ENCODE measurements at places on chromosomes 7 and 10.

- no peak for DNase-seq
Measured at GRCh38 chr10:114115661-114116445, 58.1 kb downstream of the CCDC186 start.

GRCh38 chr10:5585517-5586206, 60.9 kb downstream of the CALML3 start:
- no peak for DNase-seq

DNA sequence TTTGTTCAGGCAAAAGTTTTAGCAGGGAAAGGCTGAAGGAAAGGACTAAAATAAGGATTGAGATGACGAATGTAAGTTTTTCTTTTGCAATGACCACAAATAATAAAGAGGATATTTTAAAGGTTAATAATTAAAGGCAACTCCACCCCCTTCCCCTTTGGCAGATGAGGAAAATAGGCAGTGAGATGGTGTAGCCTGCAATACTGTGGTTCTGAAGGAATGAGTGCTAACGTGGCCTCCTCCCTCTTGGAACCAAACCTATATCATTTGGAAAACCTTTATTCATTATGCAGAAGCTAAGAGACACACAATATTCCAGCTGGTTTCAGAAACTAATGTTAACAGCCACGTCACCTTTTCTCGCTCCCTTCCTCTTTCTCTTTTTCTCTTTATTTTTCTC, 70.9 kb upstream of the COL1A2 start:
- no peak for DNase-seq

DNA sequence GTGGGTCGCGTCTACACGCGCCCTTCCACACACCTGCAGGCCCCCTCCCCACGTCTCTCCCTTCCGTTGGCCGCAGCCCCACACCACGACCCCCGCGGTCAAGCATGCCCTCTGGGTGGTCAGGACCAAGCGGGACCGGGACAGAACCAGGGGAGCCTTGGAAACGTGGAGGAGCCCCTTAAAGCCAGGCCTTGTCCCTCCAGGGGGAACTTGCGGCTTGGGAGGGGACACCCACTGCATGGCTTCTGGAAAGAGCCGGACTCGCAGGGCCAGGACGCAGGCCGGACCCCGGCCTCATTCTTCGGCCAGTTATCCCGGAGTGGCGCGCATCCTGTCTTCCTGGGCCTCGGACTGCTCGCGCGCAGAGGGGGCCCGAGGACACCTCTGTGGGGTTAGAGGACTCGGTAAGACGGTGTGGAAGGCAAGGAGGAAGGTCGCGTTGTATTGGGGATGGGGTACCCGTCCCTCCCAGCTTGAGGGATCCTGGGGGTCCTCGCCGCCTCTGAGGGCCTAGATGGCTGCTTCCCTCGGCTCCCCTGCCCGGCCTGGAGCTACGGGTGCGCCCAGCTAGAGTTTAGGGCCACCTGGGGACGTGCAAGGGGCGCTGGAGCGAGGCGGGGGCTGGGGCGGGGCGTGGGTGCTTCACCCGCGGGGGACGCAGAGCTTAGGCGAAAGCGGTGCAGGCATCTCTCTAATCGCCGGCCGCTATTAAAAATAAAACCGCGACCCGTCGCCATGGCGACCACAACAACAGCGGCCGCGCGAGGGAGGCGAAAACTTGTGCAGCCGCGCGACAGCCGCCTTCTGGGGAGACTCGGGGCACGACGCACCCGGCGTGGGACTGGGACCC, 1.8 kb upstream of the PDGFA start:
- DNase-seq, result no peak

DNA sequence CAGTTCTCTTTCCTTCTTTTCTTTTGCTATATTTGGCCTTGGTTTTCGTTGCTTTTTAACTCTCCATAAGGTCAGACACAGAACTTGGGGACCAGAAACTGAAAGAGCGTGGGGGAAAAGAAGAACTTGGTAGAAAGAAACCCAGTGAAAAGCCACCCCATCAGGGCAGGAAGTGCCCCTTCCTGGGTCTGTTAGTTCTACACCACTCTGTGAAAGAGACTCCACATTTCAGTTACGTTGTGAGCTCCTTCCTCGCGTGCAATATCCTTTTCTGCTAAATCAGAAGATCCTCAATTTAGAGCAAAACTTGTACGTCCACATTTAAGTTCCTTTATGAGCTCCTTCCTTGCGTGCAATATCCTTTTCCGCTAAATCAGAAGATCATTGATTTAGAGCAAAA, 220.6 kb upstream of the FOXK1 start:
- DNase-seq, result no peak

DNA sequence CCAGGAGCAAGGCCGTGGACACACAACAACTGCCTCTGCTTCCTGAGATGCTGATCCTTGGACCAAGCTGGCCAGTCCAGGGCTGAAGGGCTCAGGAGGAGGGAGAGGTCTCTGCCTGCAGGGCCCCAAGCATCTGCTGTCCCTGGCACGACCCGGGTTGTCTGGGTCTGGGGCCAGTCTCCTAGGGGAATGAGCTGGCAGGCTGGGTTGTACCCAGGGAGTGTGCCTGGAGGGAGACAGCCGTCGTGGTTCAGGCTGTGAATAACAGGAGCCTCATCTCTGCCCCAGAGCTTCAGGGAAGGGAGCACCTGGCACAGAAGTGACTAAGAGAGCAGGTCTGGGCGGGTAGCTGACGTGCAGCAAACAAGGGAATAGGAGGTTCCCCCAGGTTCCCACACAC, 17.9 kb upstream of the SERPINE1 start:
- DNase-seq, result no peak

- no peak for DNase-seq
Measured at GRCh38 chr10:111126077-111126476, 49.2 kb downstream of the ADRA2A start.
